Stimulated activated CD8-positive, alpha-beta memory T cell treated with anti-CD3 and anti-CD28 coated beads, Interleukin-7, amount 100 ng/mL, for 1 hour (primary cell): ENCODE measurements at places on chromosomes 11 and 22.

GRCh38 chr22:30296324-30296723, 7.0 kb upstream of the CASTOR1 start:
- DNase-seq, result no peak

GRCh38 chr11:66115638-66116301, 45.7 kb downstream of the PACS1 start:
- no peak for DNase-seq

GRCh38 chr11:120964857-120965256, 59.0 kb upstream of the TBCEL start:
- DNase-seq, result no peak

DNA sequence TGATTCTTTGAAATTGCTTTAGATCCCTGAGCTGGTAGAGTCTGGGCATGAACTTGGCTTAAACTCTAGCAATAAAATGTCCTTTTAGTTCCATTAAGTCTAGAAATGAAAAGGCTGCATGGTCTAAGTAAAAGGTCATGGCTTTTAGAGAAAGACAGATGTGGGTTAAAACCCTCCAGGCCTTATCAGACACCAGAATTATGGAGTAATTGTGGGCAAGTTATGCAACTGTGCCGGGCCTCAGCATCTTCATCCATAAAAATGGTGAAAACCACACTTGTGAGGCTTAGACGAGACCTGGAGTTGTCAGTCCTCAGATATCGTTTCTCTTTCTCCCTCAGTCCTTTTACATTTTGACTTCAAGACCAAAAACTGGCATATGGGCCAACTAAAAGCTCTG, 597.9 kb upstream of the KIRREL3 start:
- no peak for DNase-seq

GRCh38 chr11:11458485-11458884, 105.4 kb upstream of the CSNK2A3 start:
- no peak for DNase-seq

- DNase-seq, result no peak
Observed at GRCh38 chr11:117219995-117220394, 11.9 kb downstream of the PCSK7 start.

- no peak for DNase-seq
Observed at GRCh38 chr11:118017631-118018315, 31.6 kb downstream of the IL10RA start.

DNA sequence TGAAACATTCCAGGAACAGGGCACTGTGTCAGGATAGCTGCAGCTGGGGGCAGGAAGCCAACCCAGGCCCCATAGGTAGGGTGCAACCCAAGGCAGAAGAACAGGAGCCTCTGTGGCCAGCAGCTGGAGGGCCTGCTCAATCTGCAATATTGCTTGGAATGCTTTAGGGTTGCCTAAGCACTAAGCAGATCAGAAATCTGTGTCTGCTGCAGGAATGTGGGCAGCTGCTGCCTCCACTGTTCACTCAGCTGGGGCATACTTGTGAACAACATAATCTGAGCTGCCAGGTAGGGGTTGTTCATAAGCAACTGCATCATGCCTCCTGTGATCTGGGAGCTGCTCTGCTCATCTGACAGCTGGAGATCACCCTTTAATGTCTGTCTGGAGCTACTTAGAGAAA, 1.7 kb downstream of the UBQLNL start:
- no peak for DNase-seq

DNA sequence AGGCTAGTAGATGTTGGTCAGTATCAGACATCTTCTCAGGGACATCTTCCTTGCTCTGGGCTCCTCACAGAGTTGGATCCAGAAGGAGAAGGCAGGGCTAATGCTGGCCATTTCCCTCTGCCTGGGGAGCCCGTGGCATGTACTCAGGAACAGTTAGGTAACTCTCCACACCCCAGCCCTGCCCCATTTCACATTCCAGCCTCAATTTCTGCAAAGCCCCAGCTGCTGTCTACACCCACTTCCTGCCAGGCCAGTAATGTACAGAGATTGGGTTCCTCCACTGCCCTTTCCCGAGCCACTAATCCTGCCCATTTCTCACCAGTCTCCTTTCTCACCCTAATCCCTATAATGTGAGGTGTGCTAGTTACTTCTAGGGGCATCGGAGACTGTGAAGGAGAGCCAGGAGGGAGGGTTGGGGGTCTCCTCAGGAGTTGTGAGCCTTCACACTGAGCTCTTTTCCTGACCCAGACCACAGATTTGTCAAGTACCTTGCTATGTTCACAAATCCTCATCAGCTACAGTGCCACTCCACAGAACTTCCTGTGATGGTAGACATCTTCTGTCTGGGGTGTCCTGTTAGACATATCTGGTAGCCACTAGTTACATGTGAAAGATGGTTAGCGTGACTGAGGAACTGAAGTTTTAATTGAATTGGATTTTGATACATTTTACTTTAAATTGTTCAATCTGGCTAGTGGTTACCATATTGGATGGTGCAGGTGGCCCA, 1.3 kb upstream of the SEC14L3 start:
- DNase-seq, result no peak

DNA sequence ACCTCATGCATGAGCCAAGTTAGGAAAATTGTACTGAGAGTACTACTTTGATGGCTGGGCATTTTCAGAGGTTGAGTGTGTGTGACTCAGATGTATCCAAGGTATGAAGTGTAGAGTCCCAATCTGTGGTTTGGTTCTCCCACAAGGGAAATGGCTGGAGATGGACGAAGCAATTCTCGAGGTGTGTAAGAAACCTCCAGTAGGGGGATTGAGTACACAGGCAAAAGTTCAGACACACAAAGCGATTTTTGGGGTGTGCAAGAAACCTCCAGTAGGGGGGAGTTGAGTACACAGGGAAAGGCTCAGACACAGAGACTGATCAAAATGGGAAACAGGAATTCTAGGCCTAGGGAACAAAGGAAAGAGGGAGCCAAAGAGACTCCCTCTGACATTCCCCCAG, 1536.3 kb downstream of the FAM181B start:
- no peak for DNase-seq

- no peak for DNase-seq
Observed at GRCh38 chr11:2525941-2526807, 81.4 kb downstream of the KCNQ1 start.

- DNase-seq, result no peak
Observed at GRCh38 chr11:126446581-126446980, 91.1 kb downstream of the ST3GAL4 start.

DNA sequence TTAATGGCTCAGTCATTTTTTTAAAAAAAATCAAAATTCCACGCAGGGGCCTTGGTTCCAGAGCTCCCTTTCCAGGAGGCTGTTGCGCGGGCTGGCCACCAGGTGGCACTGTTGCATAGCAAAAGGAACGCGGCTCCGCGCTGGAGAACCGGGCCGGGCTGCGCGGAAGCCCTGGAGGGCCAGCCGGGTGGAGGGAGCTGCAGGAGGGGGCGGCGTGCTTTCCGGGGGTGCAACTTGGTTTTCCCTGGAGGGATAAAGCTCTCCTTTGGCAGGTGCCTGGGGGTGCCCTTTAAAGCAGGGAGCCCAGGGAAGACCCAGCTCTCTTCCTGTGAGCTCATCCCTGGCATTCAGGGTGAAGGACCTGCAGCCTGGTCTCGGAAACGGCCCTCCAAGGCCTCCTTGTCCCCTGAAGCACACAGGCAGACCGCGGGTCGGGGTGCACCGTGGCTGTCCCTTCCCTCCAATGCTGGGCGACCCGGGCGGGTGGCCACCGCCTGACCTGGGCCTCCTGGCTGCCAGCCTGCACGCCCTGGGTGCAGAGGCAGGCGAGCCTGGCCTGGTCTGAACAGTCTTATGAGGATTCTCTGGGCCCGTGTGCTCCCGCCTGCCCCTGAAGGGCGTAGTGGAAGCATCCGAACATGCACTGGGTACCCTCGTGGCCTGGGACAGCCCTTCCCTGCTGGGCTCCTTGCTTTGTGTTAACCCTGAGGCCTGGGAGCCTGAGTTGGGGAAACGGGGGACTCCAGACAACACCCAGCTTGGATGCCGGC, 23.4 kb downstream of the KRTAP5-5 start:
- DNase-seq, result peak; percentile 62

- no peak for DNase-seq
Observed at GRCh38 chr11:114738954-114739353, 60.6 kb downstream of the NXPE2 start.

DNA sequence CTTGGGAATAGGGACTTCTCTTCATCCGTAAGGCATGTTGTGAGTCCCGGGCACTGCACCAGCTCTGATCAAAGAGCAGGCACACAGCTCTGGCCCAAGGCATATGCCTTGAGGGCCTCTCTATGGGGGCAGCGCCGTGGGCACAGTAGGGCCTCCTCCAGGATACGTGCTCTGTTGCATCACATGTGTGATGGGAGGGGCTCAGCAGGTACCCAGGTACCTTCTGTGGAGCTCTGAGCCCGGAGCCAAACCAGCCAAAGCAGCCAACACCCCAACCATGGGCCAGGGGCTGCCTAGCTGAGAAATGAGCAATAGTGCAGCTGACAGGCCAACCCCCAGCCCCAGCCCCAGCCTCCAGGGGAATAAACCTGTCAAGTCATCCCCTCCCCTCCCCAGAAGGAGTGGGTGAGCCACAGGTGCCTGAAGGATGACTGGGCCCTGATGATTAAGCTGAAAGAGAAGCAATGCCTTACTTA, 79.7 kb upstream of the SHISAL1 start:
- DNase-seq, result no peak

- DNase-seq, result no peak
Observed at GRCh38 chr11:65378208-65378927, 4.1 kb downstream of the SLC25A45 start.

DNA sequence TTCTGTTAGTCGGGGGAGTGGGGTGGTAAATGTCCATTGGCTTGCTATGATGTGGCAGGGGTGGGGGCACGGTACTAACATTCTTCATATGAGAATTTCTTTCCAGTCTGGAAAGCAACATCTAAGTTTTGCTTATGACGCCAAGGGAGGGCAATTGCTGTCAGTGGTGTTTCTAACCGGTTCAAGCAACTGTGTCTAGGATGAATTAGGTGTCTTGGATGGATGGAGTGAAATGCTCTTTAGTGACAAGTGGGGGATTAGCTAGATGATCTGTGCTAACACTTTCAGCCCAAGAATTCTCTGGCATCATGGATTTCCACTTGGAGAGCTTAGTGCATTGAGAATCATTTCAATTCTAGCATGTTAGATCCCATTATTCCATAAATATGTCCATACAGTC, 262.6 kb upstream of the SORL1-AS1 start:
- no peak for DNase-seq

- DNase-seq, result no peak
Observed at GRCh38 chr22:37007651-37008050, 11.6 kb downstream of the TST start.

- DNase-seq, result no peak
Observed at GRCh38 chr11:47239852-47240251, 8.8 kb downstream of the ACP2 start.

- no peak for DNase-seq
Observed at GRCh38 chr11:12126344-12127019, 16.1 kb downstream of the MICAL2 start.

- no peak for DNase-seq
Observed at GRCh38 chr11:91641153-91641552, 583.5 kb upstream of the FAT3 start.

DNA sequence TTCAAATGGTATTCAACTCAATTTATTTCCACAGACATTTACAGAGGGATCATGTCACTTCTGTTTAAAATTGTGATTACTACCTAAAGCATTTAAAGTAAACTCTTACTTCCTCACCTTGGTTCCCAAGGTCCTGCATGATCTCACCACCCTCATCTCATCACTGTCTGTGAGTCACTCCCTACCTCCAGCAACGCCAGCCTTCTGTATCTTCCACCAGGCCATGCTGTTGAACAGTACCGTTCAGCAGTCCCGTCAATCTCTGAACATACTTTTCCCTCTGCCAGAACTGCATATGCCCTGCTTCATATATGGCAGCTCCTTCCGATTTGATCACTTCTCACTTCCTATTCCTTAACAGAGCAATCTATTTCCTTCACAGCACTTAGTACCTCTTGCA, 2.0 kb downstream of the FBXO3 start:
- no peak for DNase-seq

DNA sequence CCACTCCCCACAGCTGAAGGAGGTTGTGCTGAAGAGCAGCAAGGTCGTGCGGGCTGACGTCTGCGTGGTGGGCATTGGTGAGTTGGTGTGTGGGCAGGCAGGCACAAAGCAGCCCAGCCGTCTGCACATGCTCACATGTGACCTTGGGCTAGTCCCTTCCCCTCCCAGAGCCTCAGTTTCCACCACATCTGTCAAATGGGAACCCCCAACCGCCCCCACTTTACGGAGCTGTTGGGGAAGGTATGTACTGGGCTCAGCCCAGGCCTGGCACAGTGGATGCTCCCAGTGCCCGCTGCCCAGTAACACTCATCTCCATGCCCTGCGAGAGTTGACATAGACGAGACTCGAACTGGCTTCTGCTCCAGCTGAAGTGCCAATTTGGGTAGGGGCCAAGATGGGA, 5.1 kb upstream of the LZTR1 start:
- no peak for DNase-seq

GRCh38 chr11:2404735-2405196, 4.2 kb downstream of the TSSC4 start:
- no peak for DNase-seq
